ENCODE measurements at places on chromosomes 1 and 21. TPM values are rescaled to one million over a fixed set of nuclear protein-coding genes. Genes with fewer than 3 reads are reported as not detected.

The CSF3R gene
- total RNA-seq: 28.6 TPM

The ACKR1 gene
- 123 TPM for total RNA-seq

GRCh38 chr21:26118938-26119540 lies 51.5 kb downstream of the APP start:
- no peak overlapping the region for H3K4me3 ChIP-seq
- DNase-seq: no peak
- no peaks in the 10 kb centered on the region for H3K36me3 ChIP-seq
- no peaks in the 10 kb centered on the region for H3K27me3 ChIP-seq

- no peak overlapping the region for H3K27ac ChIP-seq
- DNase-seq: no peak
- no peaks in the 10 kb centered on the region for H3K4me1 ChIP-seq
- no peak overlapping the region for H3K4me3 ChIP-seq
- H3K36me3 ChIP-seq: no peaks in the 10 kb centered on the region
Observed at GRCh38 chr1:214312530-214313051, 31.6 kb downstream of the SMYD2 start.
